ENCODE measurements at places on chromosomes 11 and 22. TPM values are rescaled to one million over a fixed set of nuclear protein-coding genes. Genes with fewer than 3 reads are reported as not detected.
A peak's percentile ranks its signal among the peaks of the same experiment; 100 is the strongest.

ZBTB16 gene
- total RNA-seq, result 243 TPM

COMT gene
- total RNA-seq, result 240 TPM

IRAG1 gene
- total RNA-seq, result 18.2 TPM

DNA sequence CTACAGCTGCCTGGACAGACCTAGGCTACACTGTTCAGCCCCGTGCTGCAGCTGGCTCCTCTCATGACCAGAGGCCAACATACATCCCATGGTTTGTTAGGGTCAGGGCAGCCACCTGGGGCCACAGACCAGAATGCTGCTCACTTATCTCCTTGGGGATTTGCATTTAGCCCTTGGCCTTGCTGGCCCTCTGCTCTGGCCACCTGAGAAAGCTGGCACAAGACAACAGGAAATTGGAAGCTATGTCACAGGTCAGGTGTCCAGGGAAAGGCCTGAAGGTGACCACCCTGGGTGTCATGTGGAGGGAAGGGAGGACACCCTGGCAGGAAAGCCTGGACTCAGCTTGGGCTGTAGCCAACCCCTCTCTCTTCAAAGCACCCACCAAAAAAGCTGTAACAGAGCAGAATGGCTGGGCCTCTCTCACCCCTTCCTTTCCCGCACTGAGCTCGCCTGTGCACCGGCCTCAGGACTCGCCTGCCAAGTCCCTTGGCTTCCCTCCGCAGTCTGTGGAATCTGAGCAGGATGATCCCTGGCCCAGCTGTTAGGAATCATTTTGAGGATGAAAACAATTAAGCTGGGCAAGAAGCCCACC, 86.3 kb downstream of the SNX19 start:
- no peaks in the 10 kb centered on the region for H3K27me3 ChIP-seq
- peak overlapping the region; percentile 36 for H3K27ac ChIP-seq
- no peaks in the 10 kb centered on the region for H3K36me3 ChIP-seq
- peaks cover 24% of the 10 kb centered on the region for H3K4me1 ChIP-seq
- no peak overlapping the region for H3K4me3 ChIP-seq
- DNase-seq, result no peak

DNA sequence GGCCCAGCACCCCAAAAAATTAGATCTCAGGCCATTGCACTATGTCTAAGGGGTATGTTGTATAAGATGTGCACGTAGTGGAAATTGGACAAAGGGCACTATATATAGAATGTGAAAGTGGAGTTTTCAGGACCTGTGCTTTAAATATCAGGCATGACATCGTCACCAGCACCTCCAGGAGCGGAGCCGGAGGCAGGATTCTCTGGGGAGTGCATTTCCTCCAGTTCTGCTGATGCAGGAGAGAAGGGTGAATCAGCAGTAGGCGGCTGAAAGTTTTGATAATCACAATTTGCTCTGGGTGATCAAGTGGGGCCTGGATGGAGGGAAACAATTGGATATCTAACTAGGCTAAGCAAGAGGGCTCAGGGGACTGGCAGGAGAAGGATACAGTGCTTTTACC, 69.1 kb upstream of the NTM start:
- DNase-seq, result no peak
- H3K27ac ChIP-seq, result no peak overlapping the region
- no peak overlapping the region for H3K4me3 ChIP-seq

- H3K4me1 ChIP-seq, result no peaks in the 10 kb centered on the region
- no peak for DNase-seq
- no peaks in the 10 kb centered on the region for H3K36me3 ChIP-seq
- no peaks in the 10 kb centered on the region for H3K27me3 ChIP-seq
Observed at GRCh38 chr11:84564180-84564866, 1062.8 kb downstream of the DLG2 start.

- H3K27me3 ChIP-seq, result no peaks in the 10 kb centered on the region
- H3K4me1 ChIP-seq, result no peaks in the 10 kb centered on the region
- no peaks in the 10 kb centered on the region for H3K36me3 ChIP-seq
- DNase-seq, result peak; percentile 60
Observed at GRCh38 chr22:48143856-48144255, 1381.4 kb downstream of the TBC1D22A start.
